ENCODE measurements at places on chromosomes 16 and 17.

DNA sequence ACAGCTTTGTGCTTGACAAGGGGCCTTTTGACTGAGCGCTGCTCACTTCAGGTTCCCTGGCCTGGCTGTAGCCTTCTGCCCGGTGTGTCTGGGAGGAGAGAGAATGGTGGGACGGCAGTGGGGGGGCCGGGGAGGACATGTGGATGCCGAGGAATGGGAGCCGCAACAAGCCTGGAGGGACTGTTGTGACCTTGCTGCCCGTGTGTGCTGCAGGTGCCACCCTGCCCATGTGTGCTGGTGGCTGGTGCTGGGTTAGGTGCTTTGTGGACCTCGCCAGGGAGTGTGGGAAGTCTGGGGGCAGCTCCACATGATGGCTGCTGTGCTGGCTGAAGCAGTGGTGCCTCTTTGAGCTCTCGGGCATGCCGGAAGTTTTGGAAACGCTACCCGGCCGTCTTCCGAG, 132.1 kb downstream of the LAT start:
- DNase-seq: no peak

- no peak for DNase-seq
Observed at GRCh38 chr17:34414339-34414738, 51.3 kb upstream of the CCL1 start.

- DNase-seq: no peak
Observed at GRCh38 chr16:86880316-86881117, 302.2 kb downstream of the FOXL1 start.

GRCh38 chr17:27315322-27315721, 21.4 kb downstream of the WSB1 start:
- DNase-seq: no peak

- no peak for DNase-seq
Observed at GRCh38 chr16:23016368-23016767, 132.9 kb downstream of the USP31 start.

DNA sequence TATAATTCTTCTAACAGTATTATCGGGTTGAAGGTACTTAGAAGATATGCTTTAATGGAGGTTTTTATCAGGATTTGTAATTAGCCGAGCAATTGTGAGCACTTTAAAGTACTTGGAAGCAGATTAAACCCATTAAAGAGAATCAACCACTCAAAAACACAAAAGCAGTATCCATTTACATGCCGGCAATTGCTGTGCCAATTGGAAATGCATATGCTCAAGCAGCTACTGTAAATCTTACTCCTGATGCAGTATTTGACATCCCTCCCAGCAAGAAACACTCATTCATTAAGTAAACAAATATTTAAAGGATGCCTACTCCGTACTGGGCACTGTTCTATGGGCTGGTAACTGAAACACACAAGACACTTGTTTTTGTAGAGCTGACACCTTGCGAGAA, 11.4 kb upstream of the CCL1 start:
- DNase-seq: no peak

GRCh38 chr16:1871974-1872635, at the start of gene MEIOB:
TSS of gene MEIOB (minus strand) at chr16:1872164. CDS start at chr16:1868175, 3,989 bp downstream.
- no peak for DNase-seq

DNA sequence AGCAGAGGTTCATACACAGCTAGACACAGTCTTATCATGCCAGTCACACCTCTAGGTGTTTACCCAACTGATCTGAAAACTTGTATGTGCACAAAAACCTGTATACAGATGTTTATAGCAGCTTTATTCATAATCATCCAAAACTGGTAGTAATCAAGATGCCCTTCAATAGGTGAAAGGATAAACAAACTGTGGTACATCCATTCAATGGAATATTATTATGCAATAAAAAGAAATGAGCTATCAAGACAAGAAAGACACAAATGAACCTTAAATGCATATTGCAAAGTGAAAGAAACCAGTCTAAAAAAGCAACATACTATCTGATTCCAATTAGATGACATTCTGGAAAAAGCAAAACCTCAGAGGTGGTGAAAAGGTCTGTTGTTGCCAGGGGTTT, 47.6 kb upstream of the CNEP1R1 start:
- no peak for DNase-seq

- DNase-seq: no peak
Observed at GRCh38 chr17:2946144-2946543, 117.3 kb downstream of the OR1D5 start.

GRCh38 chr17:1496869-1497268, 4.4 kb upstream of the MYO1C start:
- DNase-seq: no peak
